Nucleus accumbens (tissue), 56 donors: ENCODE measurements at places on chromosomes 13 and 19.

- DNase-seq: peak; percentile 89
Measured at GRCh38 chr19:1411255-1412191, 4.1 kb downstream of the DAZAP1 start.

GRCh38 chr19:55146705-55147273 lies 2.2 kb downstream of the TNNT1 start:
- no peak for DNase-seq

- peak; percentile 7 for DNase-seq
Measured at GRCh38 chr13:28324181-28324789, 170.6 kb downstream of the FLT1 start.

GRCh38 chr19:34228347-34228746 lies 26.0 kb upstream of the GARRE1 start:
- DNase-seq: no peak

DNA sequence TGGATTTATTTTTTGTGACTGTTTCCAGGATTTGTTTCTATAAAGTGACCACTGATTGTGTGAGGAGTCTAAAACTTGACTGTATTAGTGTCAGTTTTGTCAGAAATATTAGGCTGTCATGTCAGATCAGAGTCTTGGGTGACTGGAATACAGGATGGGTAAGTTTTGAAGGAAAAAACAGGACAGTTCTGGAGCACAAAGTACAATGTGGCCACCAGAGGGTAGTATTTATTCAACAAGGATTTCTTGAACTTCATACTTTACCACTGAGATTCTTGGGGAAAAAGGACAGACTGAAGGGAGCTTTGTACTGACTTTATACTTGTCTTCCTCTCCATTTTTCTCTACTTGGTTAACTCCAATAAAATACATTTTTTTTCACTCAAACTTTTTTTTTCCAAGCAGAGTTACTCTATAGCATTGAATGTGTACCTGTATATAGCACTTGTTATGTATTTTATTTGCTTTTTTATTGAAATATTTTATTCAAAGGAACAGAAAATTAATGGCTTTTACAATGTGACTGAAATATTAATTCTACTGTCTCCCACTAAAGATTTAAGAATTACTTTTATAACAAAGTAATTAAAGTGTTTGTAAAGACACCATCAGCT lies 51.1 kb downstream of the LMO7 start:
- no peak for DNase-seq

- no peak for DNase-seq
Measured at GRCh38 chr13:38543561-38543960, 143.3 kb upstream of the FREM2 start.

GRCh38 chr19:6103217-6103644 lies 7.1 kb downstream of the RFX2 start:
- DNase-seq: no peak

GRCh38 chr19:7410946-7411345 lies 62.2 kb downstream of the ARHGEF18 start:
- no peak for DNase-seq

DNA sequence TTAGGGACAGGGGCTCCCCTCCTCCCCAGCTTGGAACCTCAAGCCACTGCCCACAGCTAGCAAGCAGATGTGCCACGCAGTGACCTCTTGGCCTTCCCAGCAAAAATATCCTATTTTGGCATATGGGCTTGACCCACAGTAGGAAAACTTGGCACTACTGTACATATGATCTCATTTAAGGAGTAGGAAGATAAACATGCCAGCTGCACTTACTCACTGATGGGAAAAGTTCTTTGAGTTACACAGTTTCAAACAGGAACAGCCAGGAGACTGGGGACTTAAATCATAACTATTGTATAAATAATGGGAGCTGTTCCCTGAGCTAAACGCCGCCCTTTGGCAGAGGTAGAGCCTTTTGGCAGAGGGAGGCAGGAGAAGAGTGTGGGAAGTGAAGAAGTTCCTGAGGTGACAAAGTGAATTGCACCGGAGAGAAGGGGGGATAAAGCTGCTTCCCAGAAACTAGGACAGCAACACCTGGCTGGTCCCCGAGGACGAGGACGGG lies 6.1 kb downstream of the SACS start:
- no peak for DNase-seq
